ENCODE measurements at places on chromosomes 3 and 15.

DNA sequence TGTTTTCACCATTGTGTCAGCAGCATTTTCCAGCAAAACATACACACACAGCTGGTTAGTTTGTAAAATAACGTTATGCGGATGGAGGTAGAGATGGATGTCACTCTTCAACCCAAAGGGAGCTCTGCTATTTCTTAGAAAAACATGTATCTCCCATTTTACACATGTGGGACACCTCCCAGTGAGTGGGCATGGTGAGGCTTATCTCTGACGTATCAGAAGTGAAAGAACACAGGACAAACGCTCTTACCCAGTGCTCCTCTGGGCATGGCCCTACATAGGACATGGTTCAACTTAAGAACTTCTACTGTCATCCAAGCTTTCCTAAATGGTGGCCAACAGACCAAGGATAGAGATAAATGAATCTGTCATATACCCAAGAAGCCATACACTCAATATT lies 2.1 kb downstream of the FAM240A start:
- no peak for DNase-seq

DNA sequence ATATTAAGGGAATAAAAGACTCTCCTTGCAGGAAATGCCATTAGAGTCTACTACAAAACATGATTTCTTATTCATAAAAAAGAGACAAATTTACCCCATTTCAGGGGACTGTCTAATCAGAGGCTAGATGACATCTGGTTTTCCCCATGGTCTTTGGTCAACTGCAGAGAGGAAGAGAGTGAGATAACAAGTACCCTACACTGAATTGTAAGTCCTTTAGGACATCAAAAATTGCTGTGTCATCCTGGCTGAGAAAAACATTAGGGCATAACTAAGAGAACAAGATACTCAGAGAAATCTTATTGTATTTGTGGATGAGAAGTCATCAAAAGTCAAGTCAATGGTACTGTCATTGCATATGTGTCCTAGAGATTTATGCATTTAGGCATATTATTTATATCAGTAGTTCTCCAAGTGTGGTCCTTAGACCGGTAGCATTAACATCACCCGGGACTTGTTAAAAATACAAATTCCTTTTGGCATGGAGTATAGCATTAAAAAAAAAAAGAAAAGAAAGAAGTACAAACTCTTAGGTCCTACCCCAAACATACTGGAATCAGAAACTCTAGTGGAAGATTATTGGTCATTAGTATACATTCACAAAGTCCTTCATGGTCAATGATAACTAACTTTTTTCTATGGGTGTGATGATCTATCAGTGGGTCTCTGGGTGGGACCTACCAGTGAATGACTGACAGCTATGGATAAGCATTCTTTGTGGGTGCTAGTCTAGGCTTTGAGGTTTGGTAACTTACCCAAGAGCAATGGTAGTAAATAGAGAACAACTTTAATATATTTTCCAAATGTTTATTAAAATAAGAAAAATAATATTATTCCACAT lies 29.0 kb upstream of the TBC1D5 start:
- DNase-seq = peak; percentile 11

DNA sequence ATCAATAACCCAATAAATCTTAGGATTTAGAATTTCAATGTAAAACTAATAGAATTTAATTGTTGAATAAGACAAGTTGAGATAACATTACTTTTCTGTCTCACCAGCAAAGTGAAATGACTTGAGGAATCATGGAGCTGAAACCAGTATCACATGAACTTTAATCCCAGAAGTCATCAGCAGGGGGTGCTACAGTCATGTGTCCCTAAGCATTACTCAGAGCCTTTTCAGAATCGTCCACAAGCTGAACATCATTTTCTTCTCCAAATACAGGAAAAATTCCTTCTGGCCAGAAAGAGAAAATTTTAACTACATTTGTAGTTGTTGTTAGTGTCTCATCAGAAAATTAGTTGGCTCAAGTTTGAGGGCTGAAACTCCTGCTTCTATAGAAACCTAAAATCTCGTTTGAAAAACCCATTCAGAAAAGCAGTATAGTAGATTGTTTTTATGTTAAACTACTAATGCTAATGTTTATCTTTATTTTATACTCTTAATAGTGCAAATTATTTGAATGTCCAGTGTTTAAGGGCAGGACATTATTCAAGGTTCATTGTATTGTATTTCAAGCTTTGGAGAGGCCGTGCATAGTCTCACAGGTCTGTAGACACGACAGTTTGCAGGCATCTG lies 384.1 kb downstream of the PLOD2 start:
- peak; percentile 90 for DNase-seq

GRCh38 chr3:139764936-139765335 lies 87.2 kb upstream of the NMNAT3 start:
- DNase-seq = peak; percentile 92

GRCh38 chr3:107211608-107212007 lies 165.6 kb upstream of the CCDC54 start:
- no peak for DNase-seq

DNA sequence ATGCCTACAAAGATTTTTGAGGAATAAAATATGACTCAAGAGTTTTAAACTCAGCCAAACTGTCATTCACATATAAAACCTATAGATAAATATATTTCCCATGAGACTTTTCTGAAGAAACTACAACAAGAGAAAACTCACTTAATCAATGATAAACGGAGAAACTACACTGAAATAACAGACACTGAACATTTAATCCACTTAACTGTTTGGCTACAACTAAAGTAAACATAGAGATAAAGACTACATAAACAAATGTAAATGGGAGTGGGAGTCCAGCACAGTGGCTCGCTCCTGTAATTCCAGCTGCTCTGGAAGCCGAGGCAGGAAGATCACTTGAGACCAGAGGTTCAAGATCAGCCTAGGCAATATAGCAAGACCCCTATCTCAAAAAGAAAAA lies 79.2 kb downstream of the MEX3B start:
- DNase-seq = no peak
